ENCODE measurements at places on chromosomes 7 and 10. TPM values are rescaled to one million over a fixed set of nuclear protein-coding genes. Genes with fewer than 3 reads are reported as not detected.

GRCh38 chr7:21579341-21580072, 36.7 kb downstream of the DNAH11 start:
- no peak for DNase-seq

DNA sequence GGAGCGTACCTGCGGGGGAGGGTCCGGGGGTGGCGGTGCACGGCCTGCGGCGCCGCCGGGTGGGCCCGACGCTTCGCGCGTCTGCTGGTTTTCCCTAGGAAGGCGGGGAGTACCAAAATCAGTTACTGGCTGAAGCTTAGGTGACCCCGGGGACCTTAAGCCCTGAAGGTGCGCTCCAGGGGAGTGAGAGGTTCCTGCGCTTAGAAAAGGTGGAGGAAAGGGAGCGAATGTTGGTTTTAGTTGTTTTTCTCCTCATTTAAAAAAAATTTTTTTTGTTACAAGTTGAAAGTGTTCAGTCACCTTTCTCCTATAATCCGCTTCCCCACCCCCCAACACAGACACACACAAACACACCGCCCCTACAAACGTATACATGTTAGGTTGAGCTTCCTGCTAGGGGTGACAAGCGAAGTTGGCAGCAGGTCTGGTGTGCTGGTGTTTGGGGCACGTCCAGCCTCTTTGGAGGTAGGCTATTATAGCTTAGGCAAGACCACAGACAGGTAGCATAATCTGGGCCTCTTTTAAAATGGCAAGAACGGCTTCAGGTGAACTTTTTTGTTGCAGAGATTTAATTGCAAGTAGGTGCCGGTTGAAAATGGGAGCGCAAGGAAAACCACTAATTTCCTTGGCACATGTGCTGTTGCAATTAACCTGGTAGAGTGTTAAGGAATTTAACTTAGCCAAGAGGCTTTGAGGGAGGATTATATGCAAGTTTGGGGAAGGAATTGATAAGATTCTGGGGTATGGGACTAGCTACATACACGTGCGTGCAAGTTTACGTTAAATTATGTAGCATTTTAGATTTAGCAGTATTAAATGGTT, 945 bp downstream of the ADD3 start:
- peak; percentile 66 for DNase-seq

CPVL gene
- 3.2 TPM for polyA plus RNA-seq

DNA sequence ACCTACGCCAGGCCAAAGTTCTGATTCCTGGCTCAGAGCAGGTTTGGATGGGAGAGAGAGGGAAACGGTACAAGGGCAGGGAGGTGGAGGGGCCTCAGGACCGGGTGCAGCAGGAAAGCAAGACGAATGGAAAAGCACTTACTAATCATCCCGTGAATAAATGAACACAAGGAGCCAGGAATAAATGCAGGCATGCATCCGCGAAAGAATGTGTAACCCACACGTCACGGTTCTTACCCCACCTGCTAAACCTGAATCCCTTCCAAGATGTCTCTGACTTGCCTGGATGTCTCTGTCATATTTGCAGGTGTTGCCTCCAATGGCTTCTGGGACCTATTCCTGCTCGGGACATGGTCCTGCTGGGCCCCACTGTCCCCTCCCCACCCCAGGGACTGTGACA, 335.2 kb upstream of the RNF32 start:
- no peak for DNase-seq

DNA sequence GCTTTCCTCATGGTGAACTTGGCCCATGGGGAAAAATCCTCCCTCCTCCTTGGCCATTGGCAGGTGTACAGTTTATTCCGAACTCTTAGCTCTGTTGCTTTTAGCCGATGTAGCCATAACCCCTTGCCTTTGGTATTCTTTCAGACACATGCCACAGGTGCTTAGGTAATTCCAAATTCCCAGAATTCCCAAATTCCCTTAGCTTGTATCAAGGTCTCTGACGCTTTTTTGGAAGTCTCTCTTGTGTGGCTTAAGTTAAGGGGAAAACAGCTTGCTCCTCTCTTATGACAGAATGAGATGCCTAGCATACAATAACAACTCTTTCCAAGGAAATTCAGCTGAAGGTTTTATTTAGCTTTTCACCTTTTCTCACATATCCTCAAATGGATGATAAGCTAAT, 68.0 kb downstream of the SUGCT start:
- DNase-seq = no peak

GRCh38 chr7:98619450-98620321, 2.6 kb downstream of the NPTX2 start:
- DNase-seq = no peak

DNA sequence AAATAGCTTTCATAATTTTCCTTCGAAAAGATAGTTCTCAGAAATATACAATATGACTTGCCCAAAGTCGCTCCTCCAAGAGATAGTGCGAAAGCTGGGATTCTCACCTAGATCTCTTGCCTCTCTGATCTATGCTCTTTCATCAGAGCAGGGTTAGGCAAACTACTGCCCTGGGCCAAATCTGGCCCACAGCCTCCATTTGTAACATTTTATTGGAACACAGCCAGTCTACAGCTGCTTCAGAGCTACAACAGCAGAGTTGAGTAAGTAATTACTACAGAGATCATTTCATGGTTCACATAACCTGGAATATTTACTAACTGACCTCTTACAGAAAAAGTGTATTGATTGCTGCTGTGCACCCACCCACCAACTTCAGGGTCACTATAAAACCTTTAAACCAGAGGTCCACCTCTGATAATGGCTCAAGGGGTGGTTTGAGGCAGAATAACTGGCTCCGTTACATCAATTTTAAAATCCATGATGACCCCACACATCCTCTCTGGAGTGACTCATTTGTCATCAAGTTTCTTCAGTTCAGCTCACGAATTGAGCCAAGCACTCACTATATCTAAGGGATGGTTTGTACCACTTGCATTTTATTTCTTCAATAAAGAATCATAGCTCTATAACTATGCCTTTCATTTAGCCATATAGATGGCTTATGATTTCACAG, 1019.0 kb downstream of the XPNPEP1 start:
- no peak for DNase-seq

CLCN1 gene
- polyA plus RNA-seq = not detected

SPDYE3 gene
- polyA plus RNA-seq = 0.20 TPM

NPY4R2 gene
- polyA plus RNA-seq = 0.14 TPM

GRM8 gene
- 0.09 TPM for polyA plus RNA-seq

DNA sequence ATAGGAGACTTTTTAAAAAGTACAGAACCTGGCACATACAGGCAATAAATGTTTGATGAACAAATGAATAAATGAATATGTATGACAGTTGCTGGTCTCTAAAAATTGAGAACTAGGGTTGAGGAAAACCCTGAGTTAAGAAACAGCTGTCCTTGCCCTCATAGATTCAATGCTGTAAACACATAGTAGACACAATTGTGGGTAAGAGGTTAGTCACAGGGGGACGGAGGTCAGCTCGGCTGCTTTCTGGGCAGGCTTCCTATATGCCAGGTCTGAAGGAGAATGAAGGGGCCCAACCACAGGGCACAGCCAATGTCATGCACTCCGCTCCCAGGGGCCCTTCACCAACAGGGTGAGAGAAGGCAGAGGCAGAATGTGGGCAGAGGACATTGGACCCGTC, 143.3 kb upstream of the RSU1 start:
- DNase-seq = no peak

GRCh38 chr7:112252141-112252540, 45.6 kb downstream of the ZNF277 start:
- no peak for DNase-seq

WAPL gene
- polyA plus RNA-seq = 10.9 TPM

Data from right cardiac atrium (tissue), 5 donors.